Stimulated activated CD4-positive, alpha-beta T cell treated with anti-CD3 and anti-CD28 coated beads, Interleukin-1b, Interleukin-23, amount 100 ng/mL, for 1 hour (primary cell): ENCODE measurements at places on chromosomes 7 and 10.

GRCh38 chr10:97116462-97117162 lies 69.1 kb downstream of the SLIT1 start:
- no peak for DNase-seq

- no peak for DNase-seq
These were observed 424.3 kb downstream of the RPS24 start for GRCh38 chr10:78457804-78458482.

DNA sequence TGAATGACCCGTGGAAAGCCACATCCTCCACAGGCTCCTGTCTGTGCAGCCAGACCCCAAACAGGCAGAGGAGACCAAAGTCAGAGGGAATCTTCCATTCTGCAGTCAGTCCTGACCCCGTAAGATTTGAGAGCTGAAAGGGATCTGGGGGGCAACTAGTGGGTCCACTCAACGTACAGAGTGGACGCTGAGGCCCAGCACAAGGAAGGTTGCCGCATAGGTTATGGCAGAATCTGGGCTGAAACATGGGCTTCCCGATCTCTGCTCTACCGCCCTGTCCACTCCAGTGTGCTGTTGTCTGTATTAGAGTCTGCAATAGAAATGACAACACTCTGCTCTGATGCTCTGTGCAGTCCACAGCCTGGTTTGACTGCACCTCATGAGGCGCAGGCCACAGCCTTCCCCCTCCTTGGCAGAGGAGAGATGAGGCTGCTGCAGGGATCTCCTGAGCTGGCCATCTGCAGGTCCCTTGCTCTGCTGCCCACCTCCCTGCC lies 7.9 kb upstream of the ZNF22 start:
- no peak for DNase-seq

GRCh38 chr7:12229046-12229445 lies 18.0 kb downstream of the TMEM106B start:
- no peak for DNase-seq

DNA sequence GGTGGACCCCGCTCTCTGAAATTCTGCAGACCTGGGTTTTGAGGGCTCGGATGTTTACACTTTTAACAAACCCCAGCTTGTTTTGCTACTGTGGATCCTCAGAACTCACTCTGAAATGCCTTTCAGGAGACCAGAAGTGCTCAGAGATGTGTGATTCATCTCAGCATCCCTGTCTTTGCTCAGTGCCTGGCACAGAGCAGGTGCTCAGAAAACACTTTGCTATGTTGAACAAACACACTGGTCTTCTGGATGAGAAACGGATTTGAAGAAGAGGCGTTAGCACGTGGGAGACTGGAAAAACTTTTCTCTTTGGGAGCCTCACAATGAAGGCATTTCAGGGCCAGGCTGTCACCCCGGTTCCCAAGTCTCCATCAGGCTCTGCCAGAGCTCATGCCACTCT lies 53.3 kb downstream of the SH3PXD2A start:
- DNase-seq, result no peak

GRCh38 chr7:98244871-98245270 lies 7.2 kb downstream of the TECPR1 start:
- DNase-seq, result no peak

- no peak for DNase-seq
These were observed 8.9 kb upstream of the DYNC2I1 start for GRCh38 chr7:158847451-158847866.

GRCh38 chr10:75358835-75359421 lies 42.6 kb downstream of the ZNF503 start:
- no peak for DNase-seq

DNA sequence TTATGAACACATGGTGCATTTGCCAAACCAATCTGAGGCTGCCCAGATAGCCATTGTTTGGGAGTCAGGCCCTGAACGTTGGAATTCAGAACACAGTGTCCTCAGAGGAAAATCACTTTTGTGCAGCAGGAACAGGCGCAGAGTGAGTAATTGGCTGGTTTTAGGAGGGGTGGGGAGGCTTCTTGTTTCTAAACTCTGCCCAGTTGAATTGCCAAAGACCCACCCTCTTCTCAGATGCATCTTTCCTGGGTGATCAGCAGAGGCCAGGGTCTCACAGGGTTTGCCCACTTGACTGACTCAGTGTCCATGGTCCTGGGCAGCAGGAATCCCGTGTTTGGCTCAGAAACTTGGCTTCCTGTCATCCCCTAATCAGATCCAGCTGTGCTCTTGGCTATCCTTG lies 24.3 kb downstream of the PRLHR start:
- DNase-seq, result no peak

DNA sequence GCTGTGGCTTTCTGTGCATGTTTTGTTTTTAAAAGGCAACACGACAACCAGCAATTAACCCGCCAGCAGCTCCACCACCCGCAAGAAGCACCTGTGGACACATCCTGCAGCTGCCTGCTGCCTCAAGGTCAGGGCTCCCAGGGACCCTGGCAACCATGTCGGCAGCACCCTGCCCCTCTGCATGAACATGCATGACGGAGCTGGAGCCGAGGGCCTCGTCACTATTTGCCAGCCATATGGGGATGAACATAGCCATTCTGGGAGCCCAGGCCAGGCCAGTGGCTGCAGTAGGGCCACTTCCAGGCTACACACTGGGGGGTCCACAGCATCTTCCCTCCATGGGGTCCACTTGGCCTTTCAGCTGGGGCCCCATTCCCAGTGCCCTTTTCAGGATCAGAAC lies 52.9 kb downstream of the CAMK2B start:
- DNase-seq, result no peak

- DNase-seq, result no peak
These were observed 27.3 kb downstream of the UBE2H start for GRCh38 chr7:129925416-129926002.

DNA sequence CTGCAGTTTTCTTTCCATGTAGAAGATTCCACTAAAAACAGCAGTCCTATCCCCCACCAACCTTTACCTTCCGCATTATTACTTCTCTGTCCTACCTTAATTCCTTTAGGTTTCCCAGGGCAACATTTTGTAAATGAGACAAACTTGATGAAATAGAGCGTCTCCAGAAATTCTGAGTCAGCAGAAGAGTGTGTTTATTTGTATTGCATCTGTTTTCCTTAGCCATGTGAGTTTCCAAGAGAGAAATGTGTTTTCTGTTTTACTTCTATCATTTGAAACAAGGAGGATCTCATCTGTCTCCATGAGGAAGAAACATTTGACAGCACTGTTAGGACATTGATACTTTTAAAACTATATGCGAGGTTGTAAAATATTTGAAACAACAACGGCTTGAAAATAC lies 244.2 kb upstream of the PLXDC2 start:
- DNase-seq, result no peak

DNA sequence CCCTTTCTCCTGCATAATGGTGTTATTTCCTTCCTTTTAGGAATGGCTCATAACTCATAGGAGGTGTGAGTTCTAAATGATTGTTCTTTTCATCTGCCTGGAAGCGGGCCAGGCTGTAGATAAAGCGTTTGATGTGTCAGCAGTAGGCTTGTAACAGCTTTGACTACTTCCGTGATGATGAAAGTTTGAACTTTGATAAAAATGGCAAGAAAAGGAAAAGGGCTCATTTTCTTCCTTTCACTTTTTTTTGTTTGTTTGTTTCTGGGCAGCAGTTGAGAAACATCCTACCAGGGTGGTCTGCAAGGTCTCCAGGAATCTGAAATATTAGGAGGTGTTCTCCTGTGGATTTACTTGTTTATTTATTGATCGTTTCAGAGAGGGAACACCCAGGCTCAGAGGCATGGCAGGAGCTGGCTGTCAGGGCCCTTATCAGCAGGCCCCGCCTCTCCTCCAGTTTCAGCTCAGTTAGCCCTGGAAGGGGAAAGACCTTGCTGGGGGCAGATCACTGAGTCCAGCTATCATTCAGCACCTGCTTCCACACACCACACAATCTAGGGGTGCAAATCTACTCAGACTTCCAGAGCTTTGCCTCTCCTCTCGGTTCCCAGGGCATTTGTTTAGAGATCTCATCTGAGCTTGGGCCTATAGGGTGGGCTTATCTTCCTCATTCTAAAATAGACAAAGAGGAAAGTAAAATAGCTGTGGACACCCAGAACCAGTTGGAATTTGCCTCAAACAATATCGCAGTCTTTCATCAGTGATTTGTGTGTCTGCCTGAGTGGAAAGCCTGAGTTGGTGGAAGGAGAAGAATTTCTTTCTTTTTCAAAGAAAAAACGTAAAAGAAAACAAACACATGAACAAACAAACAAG lies 130.9 kb downstream of the BMPER start:
- no peak for DNase-seq

DNA sequence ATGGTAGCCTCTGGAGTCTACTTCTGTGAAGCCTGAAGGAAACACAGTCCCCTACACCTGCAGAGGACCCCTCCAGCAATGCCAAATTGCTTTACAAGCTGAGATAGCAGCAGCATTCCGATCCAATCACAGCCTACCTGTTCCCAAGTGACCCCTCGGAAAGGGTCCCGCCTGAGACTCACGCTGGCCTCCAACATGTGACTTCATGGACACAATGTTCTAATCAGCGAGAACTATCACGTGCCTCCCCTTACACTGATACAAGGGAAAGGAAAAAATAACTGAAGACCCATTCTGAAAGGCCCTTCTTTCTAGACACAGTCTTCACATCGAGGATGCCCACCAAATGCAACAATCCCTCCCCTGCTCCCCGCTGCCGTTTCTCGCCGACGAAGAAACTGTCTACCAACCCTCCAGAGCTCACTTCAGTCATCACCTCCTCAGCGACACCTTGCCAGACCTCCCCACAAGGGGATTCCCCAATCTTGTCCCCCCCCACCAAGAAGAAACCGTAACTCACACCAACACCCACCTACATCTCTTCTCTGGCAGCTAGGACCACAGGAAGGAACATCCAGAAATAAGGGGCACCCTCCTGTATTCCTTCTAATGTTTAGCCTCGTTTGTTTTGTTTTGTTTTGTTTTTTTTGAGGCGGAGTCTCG lies 1.8 kb downstream of the SNX8 start:
- no peak for DNase-seq

DNA sequence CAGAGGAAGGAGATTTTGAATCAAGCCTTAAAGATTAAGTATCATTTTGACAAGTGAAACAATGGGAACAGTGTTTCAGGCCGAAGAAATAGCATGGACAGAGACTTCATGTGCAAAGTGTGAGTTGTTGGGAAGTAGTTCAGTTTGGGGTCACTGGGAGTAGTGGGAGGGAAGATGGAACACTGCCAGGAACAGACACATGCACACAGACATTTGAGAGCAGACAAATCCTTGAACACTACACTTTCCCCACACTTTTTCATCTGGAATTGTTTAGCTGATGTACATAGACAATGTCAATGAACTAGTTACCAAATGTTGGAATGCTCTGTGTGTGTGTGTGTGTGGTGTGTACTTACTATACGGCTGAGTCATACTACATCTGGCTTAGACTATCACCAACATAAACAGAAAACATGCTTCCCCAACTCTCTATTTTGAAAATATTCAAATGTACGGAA lies 52.4 kb upstream of the LRRC17 start:
- DNase-seq, result no peak

DNA sequence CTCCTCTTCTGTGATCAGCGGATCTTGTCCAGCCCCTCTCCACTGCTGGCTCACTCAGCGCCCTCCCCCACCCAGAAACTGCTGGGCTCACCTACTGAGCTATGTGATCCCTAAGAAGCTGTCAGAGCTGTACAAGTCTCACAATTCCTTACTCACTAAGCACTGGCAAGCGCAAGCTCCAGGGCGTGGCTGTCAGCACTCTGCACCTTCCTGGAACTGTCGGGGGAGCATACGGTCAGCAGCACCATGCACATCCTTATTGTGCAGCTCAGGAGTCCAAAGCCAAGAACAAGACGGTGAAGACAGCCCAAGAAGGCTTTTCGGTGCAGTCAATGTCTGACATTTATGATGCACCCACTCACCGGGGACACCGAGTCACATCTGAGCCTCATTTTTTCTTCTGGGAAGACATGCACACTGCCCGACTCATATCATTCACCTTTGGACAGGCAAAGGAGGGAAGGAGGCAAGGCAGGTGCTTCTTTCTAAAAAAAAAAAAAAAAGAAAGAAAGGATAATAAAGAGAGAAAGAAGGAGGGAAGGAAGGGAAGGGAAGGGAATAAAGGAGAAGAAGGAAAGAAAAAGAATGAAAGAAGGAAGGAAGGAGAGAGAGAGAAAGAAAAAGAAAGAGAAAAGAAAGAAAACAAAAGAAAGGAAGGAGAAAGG lies 56.3 kb downstream of the ASB13 start:
- DNase-seq, result no peak

- DNase-seq, result no peak
These were observed 179.5 kb downstream of the CDCA7L start for GRCh38 chr7:21766218-21766617.

DNA sequence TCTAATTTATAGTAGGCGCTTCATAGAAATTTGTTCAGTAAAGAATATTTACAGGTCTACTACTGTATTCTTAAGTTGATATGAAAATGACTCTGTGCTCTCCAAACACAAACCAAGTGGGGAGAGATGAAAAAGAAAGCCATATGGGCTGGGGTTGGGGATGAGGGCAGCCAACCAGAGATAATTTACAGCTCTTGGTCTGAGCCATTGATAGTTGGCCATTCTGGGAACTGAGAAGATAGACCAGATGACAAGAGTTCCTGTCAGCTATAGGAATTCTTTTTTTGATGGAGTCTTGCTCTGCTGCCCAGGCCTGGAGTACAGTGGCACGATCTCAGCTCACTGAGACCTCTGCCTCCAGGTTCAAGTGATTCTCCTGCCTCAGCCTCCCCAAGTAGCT lies 57.4 kb downstream of the LAMB4 start:
- no peak for DNase-seq

DNA sequence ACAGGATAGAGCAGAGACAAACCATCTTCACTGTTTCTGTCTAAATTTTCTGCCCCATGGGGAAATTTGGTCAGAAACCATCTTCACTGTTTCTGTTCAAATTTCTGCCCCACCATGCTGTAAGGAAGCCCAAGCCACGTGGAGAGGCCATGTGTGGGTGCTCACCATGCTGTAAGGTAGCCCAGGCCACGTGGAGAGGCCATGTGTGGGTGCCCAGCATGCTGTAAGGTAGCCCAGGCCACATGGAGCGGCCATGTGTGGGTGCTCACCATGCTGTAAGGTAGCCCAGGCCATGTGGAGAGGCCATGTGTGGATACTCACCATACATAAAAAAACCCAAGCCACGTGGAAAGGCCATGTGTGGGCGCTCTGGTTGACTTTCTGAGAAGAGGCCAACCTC lies 1088.7 kb upstream of the AUTS2 start:
- no peak for DNase-seq

GRCh38 chr10:88232029-88232895 lies 350.9 kb downstream of the RNLS start:
- DNase-seq, result no peak

DNA sequence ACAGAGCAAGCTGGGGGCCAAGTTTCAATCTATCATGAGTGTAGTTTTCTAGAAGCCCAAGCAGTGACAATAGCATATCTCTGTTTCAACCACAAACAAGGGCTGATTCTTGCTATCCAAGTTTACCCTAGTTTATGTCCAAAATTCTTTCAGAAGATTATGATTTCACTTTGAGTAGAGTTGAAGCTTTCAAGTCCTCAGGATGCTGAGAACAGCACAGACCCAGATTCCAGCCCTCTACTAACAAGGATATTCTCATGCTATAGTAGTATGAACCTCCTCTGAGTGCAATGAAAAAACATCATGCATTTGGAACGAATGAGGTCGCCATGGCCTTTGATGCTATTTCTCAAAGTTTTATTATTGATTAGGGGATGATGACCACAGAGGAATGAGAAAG lies 344.1 kb upstream of the NPVF start:
- no peak for DNase-seq

- DNase-seq, result no peak
These were observed 9.7 kb upstream of the OIT3 start for GRCh38 chr10:72883861-72884260.
